NB4 (cell line): ENCODE measurements at places on chromosomes 6 and 20.

DNA sequence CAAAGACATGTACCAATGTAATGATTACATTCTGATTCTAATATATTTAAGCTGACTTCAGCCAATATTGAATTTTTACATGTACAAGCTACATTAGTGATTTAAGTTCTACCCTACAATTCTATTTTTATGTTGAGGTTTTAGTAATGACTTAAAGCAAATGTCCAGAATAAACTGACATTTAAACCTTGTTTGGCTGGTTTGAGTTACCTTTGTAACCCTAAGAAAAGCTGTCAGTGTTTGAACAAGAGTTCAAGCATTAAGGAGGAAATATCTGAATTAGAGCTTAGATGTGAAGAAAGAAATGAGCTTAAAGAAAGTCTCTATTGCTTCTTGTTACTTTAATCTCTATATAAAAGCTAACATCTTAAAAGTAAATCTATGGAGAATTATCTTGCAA, 710.6 kb upstream of the EPHA7 start:
- no peak for DNase-seq

GRCh38 chr6:36633370-36633769, 39.2 kb downstream of the SRSF3 start:
- no peak for DNase-seq

DNA sequence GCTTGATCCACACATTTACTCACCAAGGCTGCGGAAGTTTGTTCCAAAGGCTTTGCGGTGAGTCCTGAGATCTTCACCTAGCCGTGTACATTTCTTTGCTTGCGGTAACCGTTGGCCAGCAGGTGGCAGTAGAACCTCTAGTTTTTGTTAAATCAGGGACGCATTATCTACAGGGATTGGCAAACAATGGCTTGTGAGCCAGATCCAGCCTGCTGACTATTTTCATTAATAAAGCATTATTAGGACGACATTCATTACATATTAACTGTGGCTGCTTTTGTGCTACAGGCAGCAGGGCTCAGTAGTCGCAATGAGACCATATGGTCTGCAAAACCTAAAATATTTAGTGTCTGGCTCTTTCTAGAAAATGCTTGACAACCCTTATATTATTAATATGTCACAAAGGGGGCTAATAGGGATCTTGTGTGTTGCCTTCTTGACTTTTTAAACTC, 174.1 kb downstream of the DOK5 start:
- peak; percentile 71 for DNase-seq

GRCh38 chr6:16688984-16689636, 72.2 kb downstream of the ATXN1 start:
- DNase-seq = no peak

DNA sequence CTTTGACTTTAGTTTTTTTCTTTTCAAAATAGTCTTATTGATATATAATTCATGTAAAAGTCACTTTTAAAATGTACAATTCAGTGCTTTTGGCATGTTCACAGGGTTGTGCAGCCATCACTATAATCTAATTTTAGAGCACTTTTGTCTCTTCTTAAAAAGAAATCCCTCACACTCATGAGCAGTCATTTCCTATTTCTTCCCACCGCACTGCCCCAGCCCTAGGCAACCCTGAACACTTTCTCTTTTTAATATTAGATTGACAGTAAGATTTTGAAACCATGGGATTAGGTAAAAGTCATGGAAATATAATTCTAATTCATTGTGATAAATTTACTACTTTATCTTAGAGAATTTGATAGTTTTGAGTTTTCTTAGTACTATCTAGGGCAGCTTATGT, 309.4 kb downstream of the UTRN start:
- no peak for DNase-seq

- no peak for DNase-seq
Observed at GRCh38 chr6:167733740-167734661, 92.7 kb upstream of the AFDN start.

DNA sequence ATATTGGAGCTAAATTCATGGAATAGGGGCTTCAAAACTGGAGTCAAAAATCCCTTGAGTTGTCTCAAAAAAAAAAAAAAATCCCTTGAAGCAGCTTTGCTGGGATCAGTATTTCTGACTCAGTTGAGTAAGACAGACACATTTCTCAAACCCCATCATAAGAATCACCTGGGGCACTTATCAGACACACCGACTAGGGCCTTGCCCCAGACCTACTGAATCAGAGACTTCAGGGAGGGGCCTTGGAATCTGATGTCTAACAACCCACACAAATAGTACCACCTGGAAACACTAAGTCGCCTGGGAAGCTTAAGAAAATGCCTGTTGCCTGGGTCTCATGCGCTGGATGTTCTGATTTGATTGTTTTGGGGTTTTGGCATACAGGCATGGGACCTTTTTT, 44.9 kb upstream of the RNF144B start:
- DNase-seq = no peak

GRCh38 chr6:63452125-63452524, 120.2 kb upstream of the LOC128125822 start:
- peak; percentile 36 for DNase-seq

DNA sequence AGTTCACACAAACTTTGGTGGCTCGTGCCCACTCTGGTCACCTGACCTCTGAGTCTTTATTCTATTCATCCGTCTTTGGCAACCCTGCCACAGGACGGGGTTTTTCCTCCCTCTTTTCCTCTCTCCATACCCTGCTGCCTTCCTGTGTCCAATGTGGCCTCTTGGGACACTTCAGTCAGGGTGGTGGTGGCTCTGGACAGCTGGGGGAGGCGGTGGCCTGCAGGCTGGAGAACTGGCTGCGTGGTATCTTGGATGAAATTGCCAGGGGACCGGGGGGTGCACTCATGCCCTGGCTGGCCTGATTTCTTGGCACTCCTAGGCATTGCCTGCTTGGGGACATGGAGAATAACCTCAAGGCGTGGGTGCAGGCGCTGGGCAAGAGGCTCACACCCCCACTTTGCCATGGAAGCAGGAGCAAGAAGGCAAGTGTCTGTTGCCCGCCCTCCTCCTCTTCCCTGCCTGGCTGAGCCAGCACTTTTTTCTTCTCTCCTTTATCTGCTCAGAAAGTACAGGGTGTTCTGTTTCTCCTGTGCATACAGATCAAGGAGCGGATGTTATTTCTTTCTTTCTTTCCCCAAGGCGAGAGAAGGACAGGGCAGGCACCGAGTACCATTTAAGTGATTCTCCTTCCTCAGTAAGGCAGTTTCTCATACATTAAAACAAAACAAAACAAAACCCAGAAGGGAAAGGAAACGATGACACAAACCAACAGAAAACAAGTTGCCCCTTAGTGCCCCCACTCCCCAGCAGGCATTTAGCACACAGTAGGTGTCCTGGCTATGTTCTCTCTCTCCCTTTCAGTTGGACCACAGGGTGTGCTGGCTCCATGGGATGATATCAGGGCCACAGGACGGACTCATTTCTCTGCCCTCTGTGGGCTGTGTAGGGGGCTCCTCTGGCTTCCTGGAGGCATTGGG, 155.5 kb upstream of the RNF24 start:
- DNase-seq = no peak

- no peak for DNase-seq
Observed at GRCh38 chr6:107154801-107155160, 39.5 kb upstream of the BEND3 start.

GRCh38 chr6:142756215-142756630, 188.8 kb downstream of the HIVEP2 start:
- DNase-seq = peak; percentile 38

- DNase-seq = no peak
Observed at GRCh38 chr6:160378218-160378617, 30.0 kb downstream of the SLC22A3 start.

DNA sequence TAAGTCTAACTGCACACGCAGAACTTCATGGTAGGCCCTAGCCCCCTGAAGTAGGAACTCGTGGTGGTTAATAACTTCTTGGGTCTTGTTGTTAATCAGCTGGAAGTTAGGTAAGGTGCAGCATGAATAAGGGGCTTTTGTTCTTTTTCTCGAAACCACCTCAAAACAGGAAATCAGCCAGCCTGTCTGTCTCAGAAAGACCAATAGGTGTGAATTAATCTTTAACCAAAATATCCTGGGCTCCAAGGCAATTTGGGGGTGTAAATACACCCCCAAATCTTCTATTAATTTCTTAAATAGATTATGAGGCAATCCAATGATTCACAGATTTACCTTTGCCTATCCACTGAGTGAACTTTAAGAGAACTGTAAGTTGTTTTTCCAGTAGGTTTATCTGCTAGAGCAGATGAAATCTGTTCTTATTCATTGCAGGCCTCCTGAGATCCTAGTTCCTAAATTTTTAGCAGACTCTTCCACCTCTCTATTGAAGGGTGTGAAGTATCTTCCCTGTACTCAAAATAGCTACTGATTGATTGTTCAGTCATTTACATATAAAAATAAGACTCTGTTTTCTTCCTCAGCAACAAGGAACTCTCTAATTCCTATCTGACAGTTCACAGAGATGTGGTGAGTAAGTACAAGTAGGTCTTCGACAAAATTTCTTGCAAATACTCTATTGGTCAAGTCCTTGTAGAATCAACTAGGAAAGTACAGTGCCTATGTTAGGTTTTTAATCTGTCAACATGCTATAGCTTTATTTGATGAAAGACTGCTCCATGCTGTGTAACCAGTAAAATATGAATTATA, 427.1 kb upstream of the NOX3 start:
- DNase-seq = no peak

GRCh38 chr6:151075930-151076555, 163.7 kb upstream of the AKAP12 start:
- no peak for DNase-seq

DNA sequence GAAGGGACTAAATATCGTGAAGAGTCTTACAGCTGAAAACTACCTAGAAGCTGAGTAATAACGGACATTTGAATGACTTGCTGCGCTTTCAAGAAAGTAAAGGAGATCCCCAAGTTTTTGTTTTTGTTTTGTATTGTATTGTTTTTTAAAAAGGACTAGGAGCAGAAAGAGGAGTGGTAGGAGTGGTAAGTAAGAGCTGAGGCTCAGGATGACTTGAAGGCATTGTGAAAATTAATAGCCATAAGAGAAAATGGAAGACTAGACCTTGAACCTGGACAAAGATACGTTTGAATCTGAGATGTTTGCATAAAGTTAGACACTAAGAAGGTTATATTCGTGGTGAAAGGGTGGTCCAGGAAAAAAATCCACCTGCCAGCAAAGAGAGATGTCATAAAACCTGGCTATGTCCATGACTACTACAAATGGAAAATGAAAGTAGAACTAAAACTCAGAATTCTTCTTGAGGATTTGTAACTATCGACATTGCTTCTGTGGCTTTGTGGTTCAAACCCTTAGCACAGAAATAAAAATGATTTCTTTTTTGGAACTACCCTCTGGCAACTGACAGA, 824.8 kb upstream of the FLRT3 start:
- DNase-seq = no peak

GRCh38 chr6:18118330-18118729, 4.1 kb downstream of the NHLRC1 start:
- DNase-seq = no peak

DNA sequence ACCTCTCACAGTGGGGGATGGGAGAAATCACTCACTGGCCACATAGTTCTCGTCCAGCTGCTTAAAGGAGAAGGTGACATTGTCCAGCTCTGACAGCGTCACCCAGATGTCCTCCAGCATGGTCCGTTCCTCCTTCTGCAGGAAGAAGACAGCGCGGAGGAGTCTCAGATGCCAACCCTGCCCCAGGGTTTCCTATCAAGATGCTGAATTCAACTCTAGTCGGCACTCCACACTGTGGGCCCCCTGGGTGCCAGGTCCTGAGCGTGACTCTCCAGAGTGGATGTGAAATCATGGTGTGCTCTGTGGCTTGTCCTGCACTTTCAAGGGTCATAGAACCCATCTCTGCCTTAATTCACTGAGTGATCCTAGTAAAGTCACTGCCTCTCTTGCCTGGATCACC, 193.2 kb downstream of the PREX1 start:
- no peak for DNase-seq

DNA sequence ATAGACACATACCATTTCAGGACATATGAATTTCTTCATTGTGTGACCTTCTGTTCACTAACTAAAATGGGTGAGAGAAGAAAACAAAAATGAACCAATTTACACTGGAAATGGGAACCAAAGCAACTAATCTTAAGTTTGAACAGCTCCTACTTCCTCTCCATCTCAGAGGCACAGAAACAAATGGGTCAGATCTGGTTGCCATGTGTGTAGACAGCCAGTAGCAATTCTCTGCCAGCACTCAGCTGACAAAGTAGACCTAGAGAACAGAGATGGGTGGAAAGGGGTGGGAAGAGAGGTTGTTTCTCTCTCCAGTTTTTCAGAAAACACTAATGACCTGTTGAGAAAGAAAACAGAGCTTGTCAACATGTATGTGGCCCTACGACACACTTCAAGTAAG, 14.3 kb upstream of the POPDC3 start:
- no peak for DNase-seq
